ENCODE measurements at places on chromosomes 4 and X.

- no peak for DNase-seq
These were observed 13.9 kb downstream of the CDS1 start for GRCh38 chr4:84596826-84597225.

GRCh38 chrX:17459008-17459611 lies 84.1 kb downstream of the NHS start:
- DNase-seq: no peak

DNA sequence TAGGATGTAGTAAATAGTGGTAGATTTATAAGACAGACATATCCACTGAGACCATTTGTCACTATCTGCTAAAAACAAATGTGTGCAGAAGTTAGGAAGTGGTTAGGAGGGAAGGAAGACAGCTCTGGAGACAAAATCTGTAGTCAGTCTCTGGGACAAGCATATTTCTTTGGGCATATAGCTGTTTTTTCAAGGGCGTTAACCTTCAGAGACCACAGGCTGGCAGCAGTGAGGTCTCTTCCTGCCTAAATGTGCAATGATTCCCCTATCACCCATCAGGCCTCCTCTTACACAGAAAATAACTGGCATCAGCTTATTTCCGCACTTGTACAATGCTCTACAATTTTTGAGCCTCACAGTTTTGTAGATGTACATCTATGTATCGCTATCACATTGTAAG lies 6.5 kb downstream of the TMEM150C start:
- no peak for DNase-seq

DNA sequence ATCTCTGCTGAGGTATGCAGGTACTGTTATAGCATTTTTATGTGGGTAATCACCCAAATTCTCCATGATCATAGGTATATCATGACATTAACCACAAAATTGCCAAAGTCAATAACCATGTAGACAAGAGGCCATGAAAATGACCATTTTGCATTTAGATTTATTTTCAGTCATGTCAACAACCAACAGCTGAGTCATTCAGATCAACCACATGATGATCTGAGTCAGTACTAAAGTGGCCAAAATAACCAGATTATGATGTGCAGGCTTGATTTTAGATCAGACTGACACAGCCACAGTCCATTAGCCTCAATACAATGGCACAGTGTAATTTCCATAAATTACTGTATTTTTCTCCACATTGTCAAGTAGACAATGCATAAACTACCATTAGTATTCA lies 240.5 kb downstream of the GRIA3 start:
- DNase-seq: no peak

DNA sequence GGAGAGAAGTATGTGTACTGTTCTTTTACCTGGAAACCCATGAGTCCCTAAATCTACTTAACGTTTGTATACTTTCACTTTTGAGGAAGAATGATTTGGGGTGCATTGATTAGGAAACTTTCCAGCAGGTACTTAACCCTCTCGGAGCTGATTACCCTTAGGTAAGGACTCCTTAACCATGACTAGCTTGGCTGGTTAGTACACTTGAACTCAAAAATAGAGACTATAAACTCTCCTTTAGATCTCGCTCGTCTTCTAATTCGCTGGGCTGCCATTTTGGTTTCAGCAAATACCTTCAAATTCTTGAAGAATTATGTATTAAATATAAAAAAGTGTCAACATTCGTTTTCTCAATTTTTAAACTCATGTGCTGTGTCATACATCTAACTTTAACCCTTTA lies 2.0 kb downstream of the USP9X start:
- no peak for DNase-seq

- no peak for DNase-seq
These were observed 237.5 kb upstream of the GLRA2 start for GRCh38 chrX:14291666-14292500.

DNA sequence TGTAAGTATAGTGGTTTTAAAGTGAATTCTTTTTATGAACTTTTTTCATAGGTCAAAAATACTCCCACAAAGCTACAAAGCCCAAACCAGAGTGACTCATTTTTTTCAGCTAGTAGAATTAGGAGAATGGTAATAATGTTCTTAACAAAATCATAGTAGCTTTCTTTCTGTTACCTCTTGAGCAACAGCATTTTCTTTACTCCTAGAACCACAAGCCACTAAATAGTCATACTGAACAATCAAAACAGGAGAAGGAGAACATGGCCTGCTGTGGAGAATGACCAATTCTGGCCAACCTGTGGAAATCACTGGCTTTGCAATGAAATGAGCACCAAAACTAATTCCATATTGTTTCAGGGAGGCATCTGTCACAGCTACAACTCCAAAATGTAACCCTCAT lies 112.9 kb downstream of the AMMECR1 start:
- no peak for DNase-seq

DNA sequence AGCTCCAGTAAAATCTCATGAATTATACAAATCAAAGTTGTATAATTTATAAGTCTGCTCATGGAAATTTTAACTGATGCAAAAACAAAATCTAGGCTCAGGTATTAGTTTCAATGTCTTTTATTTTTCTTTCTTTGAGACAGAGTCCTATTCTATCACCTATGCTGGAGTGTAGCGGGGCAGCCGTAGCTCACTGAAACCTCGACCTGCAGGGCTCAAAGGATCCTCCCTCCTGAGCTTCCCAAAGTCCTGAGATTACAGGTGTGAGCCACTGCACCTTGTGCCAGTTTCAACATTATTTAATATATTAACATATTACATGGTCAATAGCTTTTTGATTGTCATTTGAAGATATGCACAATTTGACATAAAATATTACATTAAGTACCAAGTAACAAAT lies 678.7 kb downstream of the ARAP2 start:
- DNase-seq: no peak

DNA sequence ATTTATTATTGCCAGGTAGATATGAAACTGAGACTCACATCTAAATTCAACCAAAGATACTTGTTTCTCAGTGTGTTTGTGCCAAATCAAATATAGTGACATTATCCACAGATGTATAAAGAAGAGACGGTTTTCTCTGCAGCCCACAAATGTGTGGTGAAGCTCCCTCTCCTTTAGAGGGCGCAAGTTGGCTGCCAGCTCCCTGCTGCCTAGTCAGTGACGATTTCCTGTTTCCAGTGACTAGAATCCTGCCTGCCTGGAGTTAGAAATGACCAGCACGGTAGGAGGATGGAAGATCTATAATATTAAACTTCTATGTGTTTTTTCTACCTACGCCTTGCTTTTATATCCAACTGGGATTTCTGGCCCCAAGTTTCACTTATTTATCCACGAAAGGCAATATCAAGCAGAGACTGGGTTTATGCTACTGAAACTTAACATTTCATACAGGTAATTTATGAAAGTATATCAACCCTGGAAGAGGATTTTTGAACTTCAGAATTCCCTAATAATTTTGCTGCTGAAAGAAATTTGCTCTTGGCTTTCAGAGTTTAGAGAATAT lies 1793.7 kb upstream of the TENM3 start:
- no peak for DNase-seq

GRCh38 chr4:71944956-71945355 lies 86.8 kb upstream of the NPFFR2 start:
- no peak for DNase-seq

GRCh38 chrX:15816886-15817285 lies 26.6 kb downstream of the ZRSR2 start:
- DNase-seq: peak; percentile 22

GRCh38 chr4:99808260-99808857 lies 8.3 kb upstream of the DAPP1 start:
- DNase-seq: peak; percentile 42

DNA sequence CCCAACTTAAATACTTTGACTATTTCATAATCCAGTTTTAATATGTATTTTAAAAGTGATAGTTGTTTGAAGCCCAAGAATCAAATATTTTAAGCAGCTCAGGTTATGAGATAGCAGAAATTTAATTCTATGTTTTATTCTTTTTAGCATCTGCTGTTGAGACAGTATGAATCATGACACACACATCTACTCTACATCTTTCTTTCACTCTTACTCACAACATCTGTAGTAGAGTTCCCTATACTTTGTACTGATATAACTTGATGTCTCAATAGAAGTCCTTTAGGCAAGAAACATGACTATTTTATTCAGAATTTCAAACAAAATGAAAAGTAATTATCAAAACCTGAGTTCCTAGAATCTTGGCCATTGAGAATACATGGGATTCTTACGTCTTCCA lies 187.9 kb upstream of the GNPDA2 start:
- no peak for DNase-seq

DNA sequence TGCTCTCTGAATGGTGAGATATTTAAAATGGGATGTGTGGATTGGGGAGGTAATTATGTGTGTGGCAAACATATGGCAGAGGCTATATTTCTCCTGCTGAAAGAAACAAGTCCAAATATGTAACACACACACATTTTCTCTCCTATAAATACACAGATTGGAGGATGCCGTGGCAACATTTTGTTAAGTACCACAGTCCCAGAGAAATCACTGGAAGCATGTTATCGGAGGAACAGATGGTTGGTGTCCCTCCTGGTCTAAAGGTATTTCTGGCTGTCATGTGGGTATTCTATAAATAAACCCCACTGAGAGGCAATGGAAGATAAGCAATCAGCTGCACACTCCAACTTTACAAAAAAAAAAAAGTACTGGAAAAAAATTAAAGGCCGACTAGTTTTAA lies 528.3 kb upstream of the BOD1L1 start:
- DNase-seq: no peak

DNA sequence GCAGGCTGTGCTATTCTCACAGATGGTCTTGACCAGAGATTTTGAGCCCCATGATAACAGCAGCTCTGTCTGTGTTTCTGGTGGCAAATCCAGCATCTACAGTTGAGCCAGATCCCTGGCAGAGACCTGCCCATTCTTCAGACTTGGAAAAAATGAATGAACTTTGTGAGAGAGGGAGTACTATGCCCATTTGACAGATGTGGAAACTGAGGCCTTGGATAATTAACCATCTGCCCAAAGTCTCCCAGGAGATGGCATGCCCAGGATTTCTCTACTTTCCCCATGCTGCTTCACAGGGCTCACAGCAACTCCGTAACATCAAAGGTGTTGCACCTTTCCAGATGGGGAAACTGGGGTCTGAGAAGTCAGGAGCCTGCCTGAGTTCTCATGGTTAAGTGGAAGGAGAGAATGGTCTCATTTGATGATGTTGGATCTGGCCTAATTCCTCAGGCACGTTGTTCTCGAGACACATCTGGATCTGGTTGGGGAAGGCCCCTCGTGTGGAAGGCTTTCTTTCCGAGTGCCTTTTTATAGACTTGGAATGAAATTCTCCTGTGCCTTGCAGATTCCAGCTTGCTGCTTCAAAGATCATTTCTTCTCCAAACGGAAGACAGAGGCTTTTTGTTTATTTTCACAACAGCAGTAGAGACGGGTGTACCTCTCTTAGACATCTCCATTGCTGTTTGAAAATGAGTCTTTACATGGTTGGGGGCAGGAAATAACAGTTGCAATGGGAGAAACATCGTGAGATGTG lies 73.3 kb upstream of the STX18 start:
- DNase-seq: no peak

DNA sequence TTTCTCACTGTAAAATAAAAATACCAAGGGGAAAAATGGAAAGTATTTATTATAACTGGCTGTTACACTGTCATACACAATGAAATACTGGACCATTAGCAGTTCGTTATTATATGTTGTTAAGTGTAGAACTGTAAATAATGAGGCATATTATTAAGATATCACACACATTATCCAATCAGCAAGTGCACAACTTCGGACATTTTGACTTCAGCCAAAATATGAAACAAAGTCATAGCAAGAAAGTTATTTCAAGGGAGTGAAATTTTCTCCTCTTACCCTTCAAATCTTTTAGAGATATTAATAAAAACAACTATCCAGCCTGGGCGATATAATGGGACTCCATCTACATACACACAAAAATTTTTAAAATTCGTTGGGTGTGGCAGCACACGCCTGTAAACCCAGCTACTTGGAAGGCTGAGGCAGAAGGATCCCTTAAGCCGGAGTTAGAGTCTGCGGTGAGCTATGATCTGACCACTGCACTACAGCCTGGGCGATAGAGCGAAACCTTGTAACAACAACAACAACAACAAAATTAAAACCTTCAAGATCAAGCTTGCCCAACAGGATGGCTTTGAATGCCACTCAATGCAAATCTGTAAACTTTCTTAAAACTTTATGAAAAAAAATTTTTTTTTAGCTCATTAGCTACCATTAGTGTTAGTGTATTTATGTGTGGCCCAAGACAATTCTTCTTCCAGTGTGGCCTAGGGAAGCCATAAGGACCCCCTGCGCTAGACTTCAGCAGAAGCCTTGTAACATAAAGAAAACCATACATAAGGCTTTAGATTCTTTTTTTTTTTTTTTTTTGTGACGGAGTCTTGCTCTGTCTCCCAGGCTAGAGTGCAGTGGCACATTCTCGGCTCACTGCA lies 1.3 kb upstream of the CISD2 start:
- no peak for DNase-seq

GRCh38 chr4:76991161-76991660 lies 41.7 kb downstream of the SEPTIN11 start:
- DNase-seq: no peak

- no peak for DNase-seq
These were observed 119.6 kb upstream of the GNPDA2 start for GRCh38 chr4:44845993-44846392.

DNA sequence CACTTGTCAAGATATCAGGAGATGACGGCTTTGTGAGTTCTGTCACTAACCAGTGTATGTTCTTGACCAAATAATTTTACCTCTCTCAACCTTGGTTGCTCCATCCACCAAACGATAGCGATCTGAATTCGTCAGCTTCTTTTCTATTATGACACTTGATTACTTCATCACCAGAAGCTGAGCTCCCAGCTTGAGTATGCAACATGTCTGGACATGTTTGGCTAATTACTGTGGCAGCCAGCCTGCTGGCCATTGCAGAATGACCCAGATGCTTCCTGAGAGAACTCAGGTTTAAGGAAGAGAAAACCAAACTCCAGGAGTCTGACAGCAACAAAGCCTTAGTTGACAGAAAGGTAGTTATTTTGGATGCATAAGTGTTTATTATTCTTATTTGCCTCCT lies 46.4 kb upstream of the PARM1 start:
- DNase-seq: no peak

DNA sequence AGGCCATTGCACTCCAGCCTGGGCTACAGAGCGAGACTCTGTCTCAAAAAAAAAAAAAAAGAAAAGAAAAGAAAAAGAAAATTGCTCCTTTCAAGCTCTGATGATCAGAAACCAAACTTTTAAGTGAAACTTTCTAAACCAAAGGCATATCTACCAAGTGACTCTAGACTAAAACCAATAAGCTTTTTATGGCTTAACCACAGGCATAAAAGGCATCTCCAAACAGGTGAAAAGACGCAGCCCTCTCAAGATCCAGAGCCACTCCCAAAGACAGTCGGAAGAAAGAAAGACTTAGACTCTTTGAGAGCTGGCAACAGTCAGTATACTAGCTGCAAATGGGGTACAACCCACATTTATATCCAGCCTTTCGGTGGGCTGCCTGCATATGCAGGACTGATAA lies 117.1 kb upstream of the AP1S2 start:
- no peak for DNase-seq

Data from activated gamma-delta T cell treated with anti-CD3 and anti-CD28 coated beads, Interleukin-2, amount 50 U/mL, for 16 hours (primary cell).